ENCODE measurements at places on chromosomes 5 and 9.

GRCh38 chr9:82406456-82407085 lies 418.0 kb downstream of the SPATA31D1 start:
- no peak for DNase-seq

DNA sequence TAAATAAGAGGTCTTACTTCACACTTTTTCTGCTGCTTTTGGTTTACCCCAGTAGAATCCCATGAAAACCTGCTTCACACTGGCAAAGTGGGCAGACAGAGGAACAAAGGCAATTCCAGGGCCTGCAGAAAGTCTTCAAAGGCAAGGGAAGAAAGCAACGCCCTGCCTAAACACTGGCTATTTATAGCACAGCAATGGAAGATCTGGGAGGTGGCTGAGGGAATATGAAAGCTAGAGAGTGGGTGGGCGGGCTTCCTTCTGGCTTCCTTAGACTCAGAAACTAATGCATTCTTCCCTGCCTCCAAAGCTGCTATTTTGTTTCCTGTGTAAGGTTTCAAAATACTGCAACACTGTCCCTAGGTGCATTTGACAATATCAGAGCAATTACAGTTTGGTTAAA lies 46.8 kb downstream of the ELAVL2 start:
- no peak for DNase-seq

DNA sequence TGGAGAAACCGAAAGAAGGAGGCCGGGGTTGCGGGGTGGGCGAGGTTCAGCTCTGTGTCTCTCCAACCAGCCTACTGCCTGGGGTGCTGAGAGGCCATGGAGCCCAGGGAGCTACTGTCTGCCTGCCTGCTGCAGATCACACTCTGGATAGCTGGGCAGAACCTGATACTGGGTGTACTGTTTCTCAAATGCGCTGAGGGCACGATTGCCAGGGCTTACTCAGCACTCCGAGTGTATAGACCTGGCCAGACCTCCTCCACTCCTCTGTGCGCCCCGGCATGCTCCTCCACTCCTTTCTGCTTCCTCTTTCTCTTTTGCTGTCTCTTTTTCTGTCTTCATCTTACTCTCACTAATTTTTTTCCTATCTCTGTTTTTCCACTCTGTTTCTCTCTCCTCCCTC lies 215.1 kb downstream of the PAPPA start:
- no peak for DNase-seq

- DNase-seq: no peak
Measured at GRCh38 chr9:6671416-6671815, 25.9 kb upstream of the GLDC start.

DNA sequence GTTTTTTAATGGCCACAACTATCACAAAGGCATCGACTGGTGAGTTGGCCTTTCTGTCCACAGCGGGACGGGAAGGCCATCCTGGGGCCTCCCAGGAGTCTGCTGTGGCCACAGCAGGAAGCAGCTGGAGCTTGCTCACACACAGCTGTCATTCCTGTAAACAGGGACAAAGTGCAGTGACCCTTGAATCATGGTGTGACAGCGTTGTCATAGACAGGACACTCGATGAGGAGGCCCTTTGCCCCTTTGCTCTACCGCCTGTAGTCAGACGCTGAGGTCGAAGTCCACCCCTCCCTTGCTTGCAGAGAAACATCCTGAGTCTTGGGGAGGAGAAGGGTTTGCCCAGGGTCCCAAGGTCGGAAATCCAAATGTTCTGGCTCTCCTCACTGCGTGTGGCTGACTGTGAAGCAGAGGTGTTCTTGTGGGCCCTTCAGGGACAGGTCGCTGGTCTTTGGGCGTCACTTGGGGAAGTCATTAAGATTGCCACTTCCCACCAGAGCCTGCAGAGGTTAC lies 35.1 kb downstream of the NDST1 start:
- no peak for DNase-seq

GRCh38 chr5:95779611-95780010 lies 42.9 kb downstream of the GLRX start:
- DNase-seq: no peak

- DNase-seq: no peak
Measured at GRCh38 chr5:55603922-55604321, 69.2 kb upstream of the PLPP1 start.

- no peak for DNase-seq
Measured at GRCh38 chr5:178145965-178146820, 7.5 kb downstream of the NHP2 start.

GRCh38 chr5:26121338-26121737 lies 917.0 kb downstream of the CDH9 start:
- no peak for DNase-seq

- no peak for DNase-seq
Measured at GRCh38 chr5:137191179-137191578, 307.9 kb downstream of the SPOCK1 start.

GRCh38 chr5:7105358-7105757 lies 290.6 kb upstream of the ADCY2 start:
- no peak for DNase-seq

GRCh38 chr9:3240656-3241268 lies 285.0 kb downstream of the RFX3 start:
- peak; percentile 23 for DNase-seq

- DNase-seq: no peak
Measured at GRCh38 chr9:127255692-127256091, 8.9 kb upstream of the GARNL3 start.

DNA sequence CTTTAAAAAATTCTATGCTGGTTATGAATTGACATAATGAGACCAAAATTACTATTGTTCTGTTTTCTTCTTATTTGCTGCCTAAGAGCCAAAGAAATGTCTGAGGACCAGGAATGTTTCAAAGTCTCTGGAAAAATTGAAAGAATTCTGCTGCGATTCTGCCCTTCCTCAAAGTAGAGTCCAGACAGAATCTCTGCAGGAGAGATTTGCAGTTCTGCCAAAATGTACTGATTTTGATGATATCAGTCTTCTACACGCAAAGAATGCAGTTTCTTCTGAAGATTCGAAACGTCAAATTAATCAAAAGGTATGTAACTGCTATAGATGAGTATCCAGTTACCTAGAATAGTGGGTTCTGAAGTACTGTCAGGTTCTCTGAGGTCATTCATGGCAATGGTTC lies 10.3 kb upstream of the DHFR start:
- no peak for DNase-seq

DNA sequence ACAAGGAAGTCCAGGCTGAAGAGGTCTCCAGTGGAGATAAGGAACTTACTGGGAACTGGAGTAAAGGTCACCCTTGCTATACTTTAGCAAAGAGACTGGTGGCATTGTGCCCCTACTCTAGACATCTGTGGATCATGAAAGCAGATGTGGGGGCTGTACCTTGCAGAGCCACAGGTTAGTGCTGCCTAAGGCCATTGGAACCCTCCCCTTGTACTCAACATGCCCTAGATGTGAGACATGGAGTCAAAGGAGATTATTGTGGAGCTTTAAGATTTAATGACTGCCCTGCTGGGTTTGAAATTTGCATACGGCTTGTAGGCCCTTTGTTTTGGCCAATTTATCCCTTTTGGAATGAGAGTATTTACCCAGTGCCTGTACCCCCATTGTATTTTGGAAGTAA lies 397.3 kb upstream of the GRIN3A start:
- no peak for DNase-seq

DNA sequence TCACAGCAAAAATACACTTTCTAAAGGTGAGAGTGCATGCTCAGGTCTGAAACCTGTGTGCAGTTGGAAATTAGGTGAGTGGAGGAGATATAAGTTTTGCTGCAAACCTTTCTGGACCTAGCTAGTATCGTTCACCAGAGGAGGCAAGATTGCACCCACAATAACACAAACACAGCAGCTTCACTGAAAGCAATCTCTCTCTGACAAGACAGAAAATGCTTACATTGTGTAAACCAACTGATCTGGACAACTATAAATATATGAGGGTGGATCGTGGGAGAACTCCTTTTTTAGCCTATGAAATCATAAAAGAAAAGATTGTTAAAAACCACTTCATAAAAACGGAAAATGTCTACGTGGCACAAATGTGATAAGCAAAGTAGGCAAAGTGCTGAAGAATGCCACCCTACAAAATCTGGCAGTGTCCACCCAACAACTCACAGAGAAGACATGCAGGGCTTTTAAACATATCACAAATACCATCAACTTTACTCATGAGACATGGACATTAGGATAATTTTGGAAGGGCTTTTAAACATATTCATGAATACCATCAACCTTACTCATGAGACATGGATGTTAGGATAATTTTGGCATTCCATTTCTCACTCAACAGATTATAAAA lies 134.3 kb downstream of the CDH18 start:
- no peak for DNase-seq

GRCh38 chr5:57662991-57663390 lies 180.4 kb upstream of the ACTBL2 start:
- DNase-seq: no peak

DNA sequence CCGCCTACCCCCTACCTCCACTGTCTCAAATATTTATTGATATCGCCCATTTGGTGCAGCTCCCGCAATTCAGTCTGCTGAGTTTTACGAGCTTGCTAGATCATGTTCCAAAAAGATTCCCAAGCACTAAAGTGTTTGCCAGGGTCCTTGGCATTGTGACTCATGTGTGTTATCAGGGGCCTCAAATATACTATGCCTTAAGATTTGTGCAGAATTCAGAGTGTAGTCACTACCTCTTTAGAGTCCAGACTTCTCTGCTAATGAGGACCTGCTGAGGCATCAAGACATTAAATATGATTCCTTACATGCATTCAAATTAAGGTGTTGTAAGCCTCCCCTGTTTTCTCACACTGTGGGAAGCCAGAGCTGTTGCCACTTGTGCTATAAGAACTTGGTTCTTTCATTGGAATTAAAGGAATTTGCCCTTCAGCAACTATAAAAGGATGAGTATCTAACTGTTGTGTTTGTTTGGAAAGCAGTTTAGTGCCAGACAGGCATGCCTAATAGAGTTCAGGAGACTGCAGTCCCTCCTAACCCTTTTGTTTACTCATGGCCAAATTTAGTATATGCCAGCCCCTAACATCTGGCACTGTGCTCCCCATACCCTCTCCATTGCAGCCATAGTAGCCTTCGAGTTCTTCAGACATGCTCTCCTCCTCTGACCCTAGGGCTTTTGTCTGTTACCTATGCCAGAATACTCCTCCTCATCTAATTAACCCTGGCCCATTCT lies 316.4 kb downstream of the NR3C1 start:
- no peak for DNase-seq

GRCh38 chr5:4876804-4877203 lies 263.3 kb upstream of the ADAMTS16 start:
- DNase-seq: no peak

GRCh38 chr9:33273266-33273971 lies 8.6 kb downstream of the CHMP5 start:
- DNase-seq: no peak

DNA sequence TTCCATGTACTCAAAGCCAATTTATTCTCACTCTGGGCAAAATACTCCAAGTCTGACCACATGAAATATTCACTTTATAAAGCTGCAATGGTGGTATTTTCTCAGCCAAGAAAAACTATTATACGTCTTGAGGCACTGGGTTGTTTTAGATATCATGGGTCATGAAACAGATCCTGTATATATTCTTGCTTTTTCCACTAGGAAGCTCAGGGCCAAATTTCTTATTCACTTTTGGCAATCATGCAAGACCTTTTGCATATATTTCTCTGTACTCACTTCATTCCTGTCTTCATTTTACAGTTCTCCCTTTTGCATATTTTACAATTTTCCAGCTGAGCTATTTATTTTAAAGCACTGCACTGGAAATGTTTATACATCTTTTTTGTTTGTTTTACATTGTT lies 49.8 kb downstream of the GABBR2 start:
- no peak for DNase-seq

DNA sequence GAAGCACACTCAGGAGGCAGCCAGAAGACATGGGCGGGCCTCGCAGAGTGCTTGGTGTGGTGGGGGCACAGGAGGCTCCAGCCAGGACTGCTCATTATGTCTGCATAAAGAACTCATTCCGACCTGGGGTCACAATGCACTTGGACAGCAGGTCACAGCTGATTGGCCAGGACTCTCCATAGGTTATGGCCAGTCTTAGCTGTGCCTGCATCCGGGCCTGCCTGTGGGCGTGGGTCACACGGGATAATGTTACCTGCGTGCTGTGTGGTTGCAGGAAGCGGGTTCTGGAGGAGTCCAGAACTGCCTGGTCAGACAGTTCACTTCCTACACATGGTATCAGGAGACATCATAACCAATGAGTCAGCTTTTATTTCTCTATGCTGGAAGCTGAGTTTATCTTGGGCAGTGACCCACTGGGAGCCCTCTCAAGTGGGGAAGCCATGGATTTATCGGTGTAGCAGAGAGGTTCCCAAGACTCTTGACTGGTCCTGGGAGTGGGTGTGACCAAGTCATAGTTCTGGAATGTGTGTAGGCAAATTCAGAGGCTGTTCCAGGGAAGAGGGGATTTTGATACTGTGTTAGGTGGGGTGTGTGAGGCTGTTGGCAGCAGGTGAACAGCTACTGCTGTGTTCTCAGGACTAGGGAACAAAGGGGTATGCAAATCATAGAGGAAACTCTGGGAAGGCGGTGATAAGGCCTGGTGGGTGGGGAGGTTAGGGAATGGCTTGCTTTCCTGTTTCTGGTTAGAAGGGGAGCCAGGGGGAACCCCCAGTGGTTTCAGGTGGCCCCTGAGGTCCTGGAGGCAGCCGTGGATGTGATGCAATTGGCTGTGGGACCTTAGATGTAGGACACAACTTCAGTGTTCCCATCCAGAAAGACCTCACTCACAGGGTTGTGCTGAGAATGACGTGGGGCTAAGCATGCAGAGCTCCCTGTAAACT lies 51.3 kb downstream of the ARHGEF37 start:
- peak; percentile 77 for DNase-seq

GRCh38 chr9:89891591-89892304 lies 286.9 kb downstream of the GADD45G start:
- no peak for DNase-seq

DNA sequence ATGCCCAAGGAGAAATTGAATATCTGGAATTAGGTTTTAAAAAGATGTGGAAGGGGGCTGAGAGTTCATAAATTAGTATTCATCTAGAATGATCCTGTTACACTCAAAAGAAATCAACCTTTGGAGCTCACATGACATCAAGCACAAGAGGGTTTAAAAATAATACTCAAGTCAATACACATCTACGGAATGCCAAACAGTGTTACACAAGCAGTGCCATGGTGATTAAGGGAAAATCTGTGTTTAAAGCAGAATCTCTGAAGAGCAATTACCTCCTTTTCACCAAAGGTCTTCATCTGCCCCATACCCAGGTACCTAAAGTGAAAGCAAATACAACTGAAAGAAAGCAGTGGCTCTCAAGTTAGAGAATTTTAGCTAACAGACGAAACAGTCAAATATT lies 261.6 kb downstream of the NFIB start:
- DNase-seq: no peak

GRCh38 chr5:75081510-75081909 lies 29.2 kb upstream of the GCNT4 start:
- no peak for DNase-seq

- DNase-seq: no peak
Measured at GRCh38 chr9:4590430-4591122, 71.5 kb upstream of the PLPP6 start.

DNA sequence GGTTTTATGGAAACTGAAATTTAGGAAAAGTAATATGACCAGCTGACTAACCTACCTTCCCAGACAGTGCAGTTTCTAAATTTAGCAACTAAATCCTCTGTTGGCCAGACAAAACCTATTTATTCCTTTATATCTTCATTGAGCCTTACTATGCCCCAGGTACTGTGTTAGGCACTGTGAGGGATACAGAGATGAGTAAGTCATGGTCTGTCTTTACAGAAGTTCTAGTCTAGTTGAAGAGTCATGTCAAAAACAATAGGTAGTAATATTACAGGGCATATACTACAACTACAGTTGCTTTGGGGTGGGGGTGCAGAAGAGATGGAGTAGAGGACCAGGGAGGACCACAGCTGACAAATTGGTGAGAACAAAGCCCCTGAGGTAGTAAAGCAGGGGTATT lies 42.8 kb downstream of the FBXO38 start:
- no peak for DNase-seq
